ENCODE measurements at places on chromosomes 2 and 18.

- no peak for DNase-seq
Observed at GRCh38 chr18:24924066-24924716, 427.8 kb downstream of the ZNF521 start.

DNA sequence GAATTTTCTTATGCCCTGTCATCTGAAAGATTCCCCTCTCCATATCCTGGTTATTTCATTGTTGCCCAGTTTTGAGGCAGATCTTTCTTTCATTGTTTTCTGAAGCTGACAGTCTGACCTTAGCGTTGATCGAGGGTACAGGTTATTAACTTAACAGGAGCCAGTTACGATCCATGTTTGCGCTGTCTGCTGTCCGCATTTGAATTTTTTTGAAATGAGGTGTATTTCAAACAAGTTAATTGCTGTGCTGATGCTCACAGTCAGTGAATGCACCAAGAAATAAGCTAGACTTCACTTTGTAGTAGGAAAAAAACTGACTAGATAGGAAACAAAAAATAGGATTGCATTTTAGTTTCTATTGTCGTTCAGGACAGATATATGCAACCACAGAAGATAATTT, 34.8 kb upstream of the SPAG16 start:
- DNase-seq: no peak

GRCh38 chr18:8948471-8949149, 153.9 kb upstream of the NDUFV2 start:
- DNase-seq: no peak

GRCh38 chr2:165901620-165902298, 51.8 kb downstream of the TTC21B start:
- DNase-seq: no peak

- DNase-seq: no peak
Observed at GRCh38 chr2:234913208-234913626, 38.6 kb upstream of the SH3BP4 start.

- no peak for DNase-seq
Observed at GRCh38 chr2:43203373-43203772, 23.0 kb downstream of the ZFP36L2 start.

- no peak for DNase-seq
Observed at GRCh38 chr2:154704991-154705390, 6.5 kb downstream of the KCNJ3 start.

DNA sequence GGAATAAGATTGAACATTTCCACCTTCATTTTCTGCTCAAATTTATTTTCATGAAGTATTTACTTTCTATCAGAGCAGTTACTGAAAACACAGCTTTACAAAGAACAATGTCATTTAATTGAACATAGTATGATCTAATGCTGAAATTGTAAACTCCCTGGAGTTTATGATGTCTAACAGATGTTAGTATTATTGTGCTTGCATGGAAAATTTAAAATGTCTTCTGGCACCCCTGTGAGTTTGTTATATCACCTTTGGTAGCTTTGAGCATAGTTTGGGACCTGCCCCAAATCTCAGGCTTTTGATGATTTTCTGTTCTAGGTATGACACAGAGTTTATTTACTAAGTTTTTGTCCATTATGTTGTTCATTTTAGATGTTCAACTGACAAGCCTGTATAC, 28.1 kb downstream of the FAM171B start:
- no peak for DNase-seq

GRCh38 chr2:16238001-16238761, 297.8 kb downstream of the MYCN start:
- no peak for DNase-seq

GRCh38 chr2:97758131-97758705, 44.8 kb downstream of the ZAP70 start:
- no peak for DNase-seq

- DNase-seq: no peak
Observed at GRCh38 chr2:70385966-70386595, 84.2 kb upstream of the FAM136A start.

GRCh38 chr2:138652378-138652777, 127.8 kb downstream of the NXPH2 start:
- no peak for DNase-seq

GRCh38 chr2:58553937-58554336, 312.8 kb upstream of the FANCL start:
- DNase-seq: no peak

GRCh38 chr18:10374636-10375293, 79.7 kb upstream of the APCDD1 start:
- DNase-seq: no peak

DNA sequence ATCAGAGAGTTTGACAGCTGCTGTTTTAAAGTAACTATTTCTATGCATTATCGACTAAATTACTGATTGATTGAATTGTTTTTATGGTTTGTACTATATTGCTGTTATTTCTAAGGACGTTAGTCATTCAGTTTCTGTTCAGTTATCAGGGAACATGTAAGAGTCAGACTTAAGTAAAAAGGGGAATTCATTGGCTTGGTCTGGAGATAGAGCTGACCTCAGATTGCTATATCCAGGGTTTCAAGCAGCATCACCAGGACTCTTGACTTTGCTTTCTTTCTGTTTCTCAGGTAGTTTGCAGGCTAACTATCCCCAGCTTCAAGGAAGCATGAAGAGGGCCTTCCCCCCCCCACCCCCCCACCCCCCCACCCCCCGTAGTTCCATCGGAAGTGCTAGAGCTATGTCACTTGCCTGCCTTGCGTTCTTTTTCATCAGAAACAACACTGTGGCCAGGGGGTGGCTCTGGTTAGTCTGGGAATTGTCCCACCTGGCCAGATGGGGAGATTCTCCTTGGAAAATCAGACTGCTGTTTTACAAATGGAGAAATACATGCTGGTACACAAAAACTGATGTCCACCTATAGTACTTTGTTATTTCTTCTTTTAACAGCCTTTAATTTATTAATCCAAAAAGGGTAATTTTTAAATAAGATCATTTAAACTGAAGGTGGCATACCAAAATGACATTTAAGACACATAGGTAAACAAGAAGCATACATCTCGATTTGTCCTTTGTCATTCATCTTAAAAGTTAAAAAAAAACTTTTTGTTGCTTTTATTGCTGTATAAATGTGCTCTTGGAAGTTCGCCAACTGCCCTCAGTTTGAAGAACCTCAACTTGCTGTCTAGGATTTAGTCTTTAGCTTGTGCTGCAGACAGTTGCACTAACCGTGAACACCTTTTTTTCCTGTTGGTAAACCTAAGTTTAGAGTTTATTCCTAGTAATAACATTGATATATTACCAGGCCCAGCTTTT, 9.4 kb downstream of the SMAD4 start:
- no peak for DNase-seq

All from stimulated activated CD8-positive, alpha-beta memory T cell treated with anti-CD3 and anti-CD28 coated beads, Interleukin-7, amount 100 ng/mL, for 1 hour (primary cell).